ACHN (cell line): ENCODE measurements at places on chromosomes 1 and 21.

DNA sequence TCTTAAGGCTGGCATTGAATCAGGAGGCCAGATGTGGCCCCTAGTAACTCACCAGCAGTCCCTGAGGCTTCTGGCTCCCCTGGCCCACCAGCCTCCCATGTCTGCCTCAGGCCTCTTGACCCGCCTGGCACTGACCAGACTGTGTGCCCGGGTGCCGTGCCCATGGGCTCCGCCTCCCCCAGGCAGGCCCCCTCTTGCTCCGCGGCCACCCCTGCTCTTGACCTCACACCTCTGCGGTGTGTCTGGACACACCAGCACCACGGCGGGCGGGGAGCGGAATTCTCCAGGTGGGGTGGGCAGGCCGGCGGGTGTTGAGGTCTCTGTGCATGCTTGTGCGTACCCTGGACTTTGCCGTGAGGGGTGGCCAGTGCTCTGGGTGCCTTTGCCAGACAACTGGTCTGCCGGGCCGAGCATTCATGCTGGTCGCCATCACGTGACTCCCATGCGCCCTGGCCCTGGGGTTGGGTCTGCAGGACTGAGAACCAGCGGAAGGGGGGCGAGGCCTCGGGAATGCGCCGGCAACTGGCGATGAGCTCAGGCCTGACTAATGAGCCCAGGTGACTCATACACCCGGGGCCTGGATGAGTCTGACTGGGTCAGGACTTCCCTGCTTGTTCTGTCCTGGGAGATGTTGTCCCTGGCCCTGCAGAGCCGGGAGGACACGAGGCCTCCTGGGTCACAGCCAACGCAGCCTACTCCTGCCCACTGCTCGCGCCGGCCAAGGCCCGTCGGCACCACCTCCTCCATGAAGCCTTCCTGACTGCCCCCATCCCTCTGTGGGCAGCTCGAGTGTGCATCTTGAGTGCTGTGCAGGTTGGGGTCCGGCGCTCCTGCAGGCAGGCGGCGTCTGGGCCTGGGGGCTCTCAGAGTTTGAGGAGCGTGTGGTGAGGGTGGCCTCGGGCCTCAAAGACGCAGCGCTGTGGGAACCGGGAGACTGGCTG lies 22.6 kb downstream of the COL18A1 start:
- peak; percentile 94 for DNase-seq

- DNase-seq = no peak
Observed at GRCh38 chr1:177333936-177334595, 163.3 kb downstream of the BRINP2 start.

GRCh38 chr1:110087812-110088738 lies 17.6 kb upstream of the ALX3 start:
- DNase-seq = peak; percentile 56

GRCh38 chr21:34987501-34988072 lies 61.5 kb downstream of the RUNX1 start:
- no peak for DNase-seq

- no peak for DNase-seq
Observed at GRCh38 chr1:152005360-152005912, 11.8 kb upstream of the S100A10 start.

DNA sequence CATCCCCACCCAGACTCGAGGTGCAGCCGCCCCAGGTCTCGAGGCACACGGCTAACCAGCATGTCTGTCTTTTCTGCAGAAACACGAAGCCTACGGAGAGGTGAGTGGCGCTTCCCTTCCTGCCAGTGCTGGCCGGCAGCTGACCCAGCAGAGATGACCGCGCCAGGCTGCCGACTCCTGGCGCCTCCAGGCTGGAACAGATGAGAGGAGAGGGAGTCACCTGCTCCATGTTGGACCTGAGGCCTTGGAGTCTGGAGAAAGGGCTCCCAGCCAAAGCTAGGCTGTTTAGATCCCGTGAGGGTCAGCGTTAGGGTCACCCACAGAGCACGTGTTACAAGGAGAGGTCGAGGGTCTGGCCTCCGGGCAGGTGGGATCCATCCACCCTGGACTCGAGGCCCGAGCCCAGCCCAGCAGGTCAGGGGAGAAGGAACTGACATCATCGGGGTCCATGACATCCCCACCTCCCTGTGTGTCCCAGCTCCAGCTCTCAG lies 14.9 kb downstream of the COL6A2 start:
- no peak for DNase-seq
